ENCODE measurements at places on chromosomes 2 and 18.

DNA sequence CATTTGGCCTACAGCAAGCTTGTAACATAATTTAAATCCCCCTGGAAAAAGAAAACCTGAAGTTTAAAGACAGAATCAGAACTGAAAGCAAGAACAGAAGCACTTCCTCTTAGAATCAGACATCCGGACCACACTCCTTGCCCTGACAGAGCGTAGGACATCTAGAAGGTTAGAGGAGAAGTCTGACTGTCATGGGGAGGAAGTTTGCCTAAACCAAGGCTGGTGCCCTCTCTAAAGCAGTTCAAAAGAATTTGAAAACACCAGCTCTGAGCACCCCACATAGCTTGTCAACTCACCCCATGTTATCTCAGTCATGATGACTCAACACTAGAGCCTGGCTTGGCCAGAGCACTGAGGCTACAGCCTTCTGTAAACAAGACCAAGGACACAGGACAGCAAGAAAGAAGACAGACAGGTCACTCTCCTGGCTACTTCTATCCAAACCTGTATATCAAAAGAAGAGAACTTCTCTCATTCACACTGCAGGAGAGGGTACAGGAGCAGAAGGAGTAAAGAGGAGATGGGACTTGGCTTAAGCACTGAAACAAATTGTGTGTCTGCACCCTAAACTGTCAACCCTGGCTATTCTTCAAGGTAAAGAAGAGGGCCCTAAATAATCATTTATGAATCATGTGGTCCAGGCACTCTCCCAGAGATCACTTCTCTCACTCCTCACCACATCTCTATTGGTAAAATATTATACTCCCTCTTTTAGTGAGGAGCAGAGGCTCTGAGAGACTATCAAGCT is 198.6 kb downstream of the MEMO1 start:
- H3K27me3 ChIP-seq: no peaks in the 10 kb centered on the region
- peak; percentile 2 for DNase-seq
- H3K27ac ChIP-seq: no peak overlapping the region
- H3K4me1 ChIP-seq: no peaks in the 10 kb centered on the region

- no peak overlapping the region for H3K27ac ChIP-seq
- no peaks in the 10 kb centered on the region for H3K4me1 ChIP-seq
- no peaks in the 10 kb centered on the region for H3K27me3 ChIP-seq
- H3K36me3 ChIP-seq: no peaks in the 10 kb centered on the region
- DNase-seq: no peak
Measured at GRCh38 chr2:202858601-202859000, 13.0 kb downstream of the ICA1L start.

- H3K36me3 ChIP-seq: no peaks in the 10 kb centered on the region
- H3K27ac ChIP-seq: no peak overlapping the region
- no peaks in the 10 kb centered on the region for H3K4me1 ChIP-seq
- H3K4me3 ChIP-seq: no peak overlapping the region
- DNase-seq: no peak
Measured at GRCh38 chr2:130837811-130838565, 1.3 kb downstream of the ARHGEF4 start.

DNA sequence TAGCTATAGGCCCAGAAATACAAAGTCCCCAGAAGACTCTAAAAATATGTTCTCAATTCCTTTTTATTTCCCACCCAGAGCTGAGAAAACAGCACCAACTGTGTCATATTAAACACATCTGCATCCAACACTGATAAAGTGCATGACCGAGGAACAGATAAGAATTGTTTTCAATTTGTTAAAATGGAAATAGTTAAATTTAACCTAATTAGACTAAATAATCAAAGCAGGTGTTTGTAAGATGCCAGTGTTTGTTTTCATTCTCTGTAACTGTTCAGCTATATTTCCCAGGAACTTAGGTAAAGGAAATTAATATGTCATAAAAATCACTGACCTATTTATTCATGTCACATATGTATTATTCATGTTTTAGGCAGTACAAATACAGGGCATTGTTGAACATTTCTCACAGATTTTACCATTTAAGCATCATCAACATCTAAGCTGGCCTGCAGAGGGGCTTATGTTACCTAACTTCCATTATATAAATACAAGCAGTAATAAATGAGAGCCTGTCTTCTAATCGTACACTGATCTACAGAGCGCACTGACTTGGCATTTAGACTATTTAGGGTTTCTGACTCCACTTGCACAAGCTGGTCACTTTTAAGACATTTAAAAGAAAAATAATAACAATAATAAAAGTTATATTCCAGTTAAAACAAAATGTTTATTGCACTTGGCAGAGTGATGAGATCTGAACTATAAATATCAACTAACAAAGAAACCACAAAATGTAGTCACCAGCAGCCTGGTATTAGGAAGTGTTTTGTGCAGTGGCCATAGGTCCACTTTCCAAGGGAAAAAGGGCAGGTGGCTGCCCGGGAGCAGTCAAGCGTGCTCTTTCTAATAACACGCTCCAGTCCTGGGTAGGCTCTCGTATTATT is 86.6 kb upstream of the ZFP36L2 start:
- peaks cover 21% of the 10 kb centered on the region for H3K4me1 ChIP-seq
- no peak overlapping the region for H3K4me3 ChIP-seq
- no peaks in the 10 kb centered on the region for H3K36me3 ChIP-seq
- H3K27me3 ChIP-seq: no peaks in the 10 kb centered on the region
- peak overlapping the region; percentile 1 for H3K27ac ChIP-seq

DNA sequence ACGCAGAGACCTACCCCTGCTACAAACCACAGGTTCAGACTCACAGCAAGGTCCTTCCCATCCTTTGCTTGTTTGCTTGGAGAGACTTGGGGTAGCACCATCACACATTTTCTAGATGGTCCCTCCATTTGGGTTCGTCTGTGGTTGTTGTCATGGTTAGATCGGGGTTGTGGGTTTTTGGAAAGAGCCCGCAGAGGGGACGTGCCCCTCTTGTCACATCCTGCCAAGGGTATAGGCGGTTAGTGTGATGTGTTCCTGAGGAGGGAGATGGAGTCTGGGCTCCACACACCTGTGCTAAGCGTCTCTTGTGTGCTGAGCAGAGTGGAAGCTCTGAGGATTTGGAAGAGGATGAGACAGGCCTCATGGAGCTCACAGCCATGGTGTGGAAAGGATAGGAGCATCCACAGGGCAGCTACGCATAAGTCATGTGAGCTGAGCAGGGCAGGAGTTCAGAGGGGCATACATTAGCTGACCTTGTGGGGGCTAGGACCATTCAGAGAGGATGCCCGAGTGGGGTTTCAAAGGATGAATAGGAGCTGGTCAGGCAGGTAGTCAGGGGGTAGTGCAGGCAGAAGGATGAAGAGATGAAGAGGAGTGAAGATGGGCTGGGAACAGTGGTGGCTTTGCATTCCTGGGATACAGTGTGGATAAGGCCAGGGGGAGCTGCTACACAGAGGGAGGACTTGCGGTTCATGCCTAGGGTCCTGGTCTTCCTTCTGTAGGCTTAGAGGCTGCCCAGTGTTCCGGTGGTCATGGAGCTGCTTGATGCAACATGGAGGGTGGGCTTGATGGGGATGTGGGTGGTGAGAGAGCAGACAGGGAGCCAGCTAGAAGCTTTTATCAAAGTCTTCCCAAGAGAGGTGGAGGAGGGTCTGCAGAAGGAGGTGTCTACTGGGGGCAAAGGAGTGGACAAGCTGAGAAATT is 62.9 kb downstream of the ACKR3 start:
- no peaks in the 10 kb centered on the region for H3K36me3 ChIP-seq
- no peaks in the 10 kb centered on the region for H3K27me3 ChIP-seq
- no peak for DNase-seq
- H3K27ac ChIP-seq: no peak overlapping the region
- H3K4me3 ChIP-seq: no peak overlapping the region

Measured in lung (tissue), 17 donors.